Naive thymus-derived CD4-positive, alpha-beta T cell (primary cell): ENCODE measurements at places on chromosomes 11 and 22. TPM values are rescaled to one million over a fixed set of nuclear protein-coding genes. Genes with fewer than 3 reads are reported as not detected.

- no peaks in the 10 kb centered on the region for H3K27me3 ChIP-seq
- peaks cover 4% of the 10 kb centered on the region for H3K4me1 ChIP-seq
- DNase-seq, result peak; percentile 20
- H3K27ac ChIP-seq, result peak overlapping the region; percentile 3
- no peak overlapping the region for H3K4me3 ChIP-seq
Measured at GRCh38 chr11:78465169-78465942, 47.7 kb upstream of the GAB2 start.

- H3K27me3 ChIP-seq, result no peaks in the 10 kb centered on the region
- peaks cover 51% of the 10 kb centered on the region for H3K36me3 ChIP-seq
- H3K4me1 ChIP-seq, result peaks cover 50% of the 10 kb centered on the region
Measured at GRCh38 chr11:65611758-65612603, 2.0 kb downstream of the MAP3K11 start.

DNA sequence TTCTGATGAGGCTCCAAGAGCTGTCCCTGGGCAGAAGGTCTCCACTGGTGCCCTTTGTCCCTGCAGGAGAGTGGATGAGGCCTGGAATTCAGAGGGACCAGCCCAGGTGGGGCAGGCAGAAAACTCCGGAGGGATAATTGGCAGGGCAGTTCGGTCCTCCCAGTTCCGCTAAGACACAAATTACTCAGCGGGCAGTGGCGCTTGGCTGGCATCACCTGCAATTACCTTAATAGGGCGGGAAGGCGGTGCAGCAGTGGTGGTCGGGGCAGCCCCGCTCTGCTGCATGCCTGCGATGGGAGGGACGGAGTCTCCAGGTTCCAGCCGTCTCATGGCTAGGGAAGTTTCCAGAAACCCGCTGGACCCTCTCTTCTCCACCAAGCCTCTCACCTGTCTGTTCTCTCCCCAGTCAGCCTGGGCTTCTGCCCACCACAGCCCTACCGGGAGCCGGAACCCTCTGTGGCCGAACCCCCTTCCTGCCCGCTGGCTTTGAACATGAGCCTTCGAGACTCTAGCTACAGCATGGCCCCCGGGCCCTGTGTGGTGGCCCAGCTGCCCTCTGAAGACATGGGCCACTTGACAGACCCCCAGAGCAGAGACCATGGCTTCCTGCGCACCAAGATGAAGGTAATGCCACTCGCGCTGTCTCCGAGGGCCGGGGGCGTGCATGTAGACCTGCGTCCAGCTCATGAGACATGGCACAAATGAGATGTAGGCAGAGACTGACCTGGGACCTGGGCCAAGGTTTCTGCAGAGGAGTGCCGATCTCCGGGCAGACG is 7.0 kb downstream of the OVOL1 start:
- H3K36me3 ChIP-seq, result no peaks in the 10 kb centered on the region
- H3K27ac ChIP-seq, result no peak overlapping the region
- no peak for DNase-seq
- H3K27me3 ChIP-seq, result peaks cover 6% of the 10 kb centered on the region

Gene CRYBB3
- total RNA-seq, result not detected

Gene EMID1
- 1.2 TPM for total RNA-seq

Gene SLC22A25
- not detected for total RNA-seq

Gene MRGPRX4
- total RNA-seq, result not detected

Gene HMOX1
- total RNA-seq, result 0.92 TPM in 2 replicates

Gene ZNF280A
- total RNA-seq, result not detected

DNA sequence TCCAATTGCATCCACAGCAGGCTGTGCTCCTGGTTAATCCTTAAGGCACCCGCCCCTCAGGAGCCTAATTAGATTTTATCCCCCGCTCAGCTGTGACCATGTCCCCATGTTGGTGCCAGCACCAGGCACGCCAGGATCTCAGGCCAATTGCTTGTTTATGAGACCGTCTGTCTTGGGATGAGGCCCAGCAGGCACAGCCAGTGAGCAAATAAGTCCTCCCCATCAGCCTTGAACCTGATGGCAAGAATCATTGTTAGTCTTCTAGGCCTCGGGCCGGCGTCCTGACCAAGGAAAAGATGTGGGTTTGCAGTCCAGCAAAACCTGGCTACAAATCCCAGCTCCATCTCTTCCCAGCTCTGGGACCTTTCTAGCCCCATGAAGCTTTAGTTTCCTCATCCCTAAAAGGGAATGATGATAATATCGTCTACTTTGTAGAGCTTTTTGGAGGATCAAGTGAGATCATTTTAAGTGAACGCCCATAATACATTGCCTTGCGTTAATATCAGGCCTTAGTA is 57.3 kb downstream of the TP53I11 start:
- H3K4me3 ChIP-seq, result no peak overlapping the region
- no peak for DNase-seq
- no peaks in the 10 kb centered on the region for H3K4me1 ChIP-seq
- peaks cover 13% of the 10 kb centered on the region for H3K36me3 ChIP-seq
- H3K27me3 ChIP-seq, result no peaks in the 10 kb centered on the region

DNA sequence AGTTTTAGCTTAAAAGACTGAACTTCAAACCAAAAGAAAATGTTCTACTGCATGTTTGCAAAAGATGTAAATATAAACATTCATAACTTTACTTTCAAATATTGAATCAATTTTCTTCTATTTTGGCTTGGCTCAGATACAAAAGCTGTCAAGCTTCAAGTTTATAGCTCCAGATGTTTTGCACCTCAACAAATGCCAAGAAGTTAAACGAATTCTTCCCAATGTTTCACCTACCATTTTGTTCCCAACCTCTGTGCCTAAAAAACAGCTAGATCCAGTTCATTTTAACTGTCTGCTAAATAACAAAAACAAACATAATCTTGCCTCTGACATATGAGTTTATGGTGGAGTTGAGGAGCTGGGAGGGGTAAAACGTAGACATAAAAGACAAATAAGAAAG is 76.5 kb downstream of the RAB30 start:
- no peak for DNase-seq
- no peaks in the 10 kb centered on the region for H3K36me3 ChIP-seq
- no peak overlapping the region for H3K27ac ChIP-seq
- no peaks in the 10 kb centered on the region for H3K4me1 ChIP-seq
- no peak overlapping the region for H3K4me3 ChIP-seq
- no peaks in the 10 kb centered on the region for H3K27me3 ChIP-seq

DNA sequence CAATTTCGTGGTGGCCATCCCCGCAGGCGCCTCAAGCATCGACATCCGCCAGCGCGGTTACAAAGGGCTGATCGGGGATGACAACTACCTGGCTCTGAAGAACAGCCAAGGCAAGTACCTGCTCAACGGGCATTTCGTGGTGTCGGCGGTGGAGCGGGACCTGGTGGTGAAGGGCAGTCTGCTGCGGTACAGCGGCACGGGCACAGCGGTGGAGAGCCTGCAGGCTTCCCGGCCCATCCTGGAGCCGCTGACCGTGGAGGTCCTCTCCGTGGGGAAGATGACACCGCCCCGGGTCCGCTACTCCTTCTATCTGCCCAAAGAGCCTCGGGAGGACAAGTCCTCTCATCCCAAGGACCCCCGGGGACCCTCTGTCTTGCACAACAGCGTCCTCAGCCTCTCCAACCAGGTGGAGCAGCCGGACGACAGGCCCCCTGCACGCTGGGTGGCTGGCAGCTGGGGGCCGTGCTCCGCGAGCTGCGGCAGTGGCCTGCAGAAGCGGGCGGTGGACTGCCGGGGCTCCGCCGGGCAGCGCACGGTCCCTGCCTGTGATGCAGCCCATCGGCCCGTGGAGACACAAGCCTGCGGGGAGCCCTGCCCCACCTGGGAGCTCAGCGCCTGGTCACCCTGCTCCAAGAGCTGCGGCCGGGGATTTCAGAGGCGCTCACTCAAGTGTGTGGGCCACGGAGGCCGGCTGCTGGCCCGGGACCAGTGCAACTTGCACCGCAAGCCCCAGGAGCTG is 24.8 kb downstream of the ADAMTS15 start:
- no peaks in the 10 kb centered on the region for H3K36me3 ChIP-seq
- no peak overlapping the region for H3K27ac ChIP-seq
- no peaks in the 10 kb centered on the region for H3K4me1 ChIP-seq
- no peaks in the 10 kb centered on the region for H3K27me3 ChIP-seq
- DNase-seq, result no peak

Gene C1QTNF5
- not detected for total RNA-seq

Gene DEUP1
- total RNA-seq, result not detected in 2 replicates

Gene SCN4B
- total RNA-seq, result not detected

Gene MUC15
- not detected for total RNA-seq

DNA sequence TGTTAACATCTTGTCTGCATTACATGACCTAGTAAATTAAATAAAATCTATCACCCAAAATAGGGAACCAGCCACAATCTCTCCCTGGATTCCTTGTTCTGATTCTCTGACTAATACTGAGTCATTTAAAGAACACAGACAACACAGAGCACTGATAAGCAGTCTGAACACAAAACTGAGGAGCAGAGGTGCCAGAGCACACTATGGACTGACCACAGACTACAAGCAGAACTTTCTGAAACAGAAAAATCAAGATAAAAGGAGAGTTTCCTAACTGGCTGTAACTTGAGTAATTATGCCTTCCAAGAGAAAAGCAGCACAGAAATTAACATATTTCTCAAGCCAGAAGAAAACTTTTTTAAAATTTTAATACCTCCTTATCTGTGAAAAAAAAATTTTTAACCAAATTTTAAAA is 128.8 kb downstream of the SGSM3 start:
- H3K4me1 ChIP-seq, result no peaks in the 10 kb centered on the region
- no peaks in the 10 kb centered on the region for H3K36me3 ChIP-seq
- H3K27me3 ChIP-seq, result no peaks in the 10 kb centered on the region
- DNase-seq, result no peak
- no peak overlapping the region for H3K27ac ChIP-seq
- H3K4me3 ChIP-seq, result no peak overlapping the region

GRCh38 chr11:91164452-91164822 is 941.6 kb upstream of the CHORDC1 start:
- H3K4me3 ChIP-seq, result no peak overlapping the region
- no peak for DNase-seq
- H3K27me3 ChIP-seq, result no peaks in the 10 kb centered on the region
